ENCODE measurements at places on chromosomes 6 and 20. TPM values are rescaled to one million over a fixed set of nuclear protein-coding genes. Genes with fewer than 3 reads are reported as not detected.

ANGPT4 gene
- not detected for total RNA-seq

TRIM15 gene
- not detected for total RNA-seq

C4A gene
- total RNA-seq = 4.2 TPM

CSE1L gene
- 61.1 TPM for total RNA-seq

DYNLT2 gene
- 1.9 TPM for total RNA-seq

HACE1 gene
- total RNA-seq = 16.8 TPM

SOX18 gene
- 0.31 TPM for total RNA-seq

CALHM4 gene
- total RNA-seq = not detected

BMP7 gene
- total RNA-seq = not detected

C20orf141 gene
- not detected for total RNA-seq

GJA10 gene
- not detected for total RNA-seq

DNAH8 gene
- 0.03 TPM for total RNA-seq

EPPIN gene
- not detected for total RNA-seq

ESR1 gene
- total RNA-seq = 5.7 TPM

RRAGD gene
- total RNA-seq = 12.4 TPM

RIPOR3 gene
- not detected for total RNA-seq

EFCAB8 gene
- total RNA-seq = 0.39 TPM

TNNC2 gene
- not detected for total RNA-seq

STMND1 gene
- not detected for total RNA-seq

MCHR2 gene
- total RNA-seq = not detected

GID8 gene
- total RNA-seq = 38.2 TPM

TPD52L1 gene
- not detected for total RNA-seq

CAPN11 gene
- total RNA-seq = not detected

TRIM31 gene
- total RNA-seq = not detected

PDE7B gene
- 2.0 TPM for total RNA-seq

PXDC1 gene
- total RNA-seq = not detected

Measured in activated naive CD4-positive, alpha-beta T cell treated with anti-CD3 and anti-CD28 coated beads, Interleukin-2, amount 10 ng/mL, durations not matched to agents 5 hours and 36 hours (primary cell).